T-helper 2 cell (primary cell): ENCODE measurements at places on chromosomes 5 and 9.

DNA sequence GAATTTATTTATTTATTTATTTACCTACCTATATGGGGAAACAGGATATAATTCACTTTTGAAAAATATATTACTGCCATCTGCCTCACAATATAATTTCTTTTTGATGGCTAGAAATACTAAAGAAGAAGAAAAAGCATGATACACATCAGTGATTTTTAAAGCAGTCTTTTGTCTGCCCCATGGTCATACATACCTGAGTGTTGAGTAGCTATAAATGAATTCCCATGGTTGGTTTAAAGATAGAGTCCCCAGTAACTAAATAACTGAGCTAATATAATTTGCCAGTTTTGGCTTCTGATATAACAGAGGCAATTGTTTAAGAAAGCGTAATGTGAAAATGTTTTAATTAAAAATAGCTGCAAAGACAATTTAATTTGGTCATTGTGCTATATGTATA lies 447.8 kb downstream of the PDE4D start:
- no peak for DNase-seq

DNA sequence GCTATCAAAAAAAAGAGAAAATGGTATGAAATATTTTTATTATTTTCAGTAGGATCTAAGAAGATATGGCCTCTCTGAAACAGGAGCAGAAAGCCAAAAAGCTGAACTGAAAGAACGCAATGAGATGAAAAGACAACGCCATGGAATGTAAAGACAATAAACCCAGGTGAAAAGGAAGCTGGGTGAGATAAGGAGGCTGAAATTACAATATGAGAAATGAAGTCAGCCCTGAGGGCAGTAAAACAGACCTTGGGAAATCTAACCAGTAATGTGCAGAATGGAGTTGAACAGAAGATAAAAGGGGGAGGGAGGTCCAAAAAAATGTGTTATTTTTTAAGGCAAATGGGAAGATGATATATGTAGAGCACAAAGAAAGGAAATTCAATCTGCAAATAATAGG lies 265.3 kb downstream of the ENC1 start:
- no peak for DNase-seq

DNA sequence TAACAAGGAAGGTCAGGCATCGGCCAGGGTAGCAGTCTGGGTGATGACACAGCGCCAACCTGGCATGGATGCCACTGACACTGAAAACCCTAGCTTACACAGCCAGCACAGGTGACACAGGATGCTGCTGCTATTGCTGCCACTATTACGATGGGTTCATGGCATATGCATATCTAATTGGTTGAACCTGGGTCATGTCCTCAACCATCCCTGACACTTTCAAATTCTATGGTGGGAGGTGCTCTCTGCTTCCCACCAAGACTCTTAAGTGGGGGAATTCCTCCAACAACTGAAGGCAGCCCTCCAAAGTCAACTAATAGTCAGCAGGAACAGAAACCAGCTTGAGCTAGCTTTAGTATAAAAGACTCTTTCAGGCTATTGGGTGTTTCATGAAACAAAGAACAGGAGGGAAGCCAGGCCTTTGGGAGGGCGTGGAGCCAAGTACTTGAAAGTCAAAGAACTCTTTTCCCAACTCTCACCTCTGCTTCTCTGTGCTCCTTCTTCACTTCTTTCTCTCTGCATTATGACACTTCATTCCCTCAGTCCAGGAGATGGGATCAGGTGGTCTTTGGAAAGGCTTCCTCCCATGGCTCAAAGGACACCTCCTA lies 21.3 kb downstream of the PTTG1 start:
- no peak for DNase-seq

DNA sequence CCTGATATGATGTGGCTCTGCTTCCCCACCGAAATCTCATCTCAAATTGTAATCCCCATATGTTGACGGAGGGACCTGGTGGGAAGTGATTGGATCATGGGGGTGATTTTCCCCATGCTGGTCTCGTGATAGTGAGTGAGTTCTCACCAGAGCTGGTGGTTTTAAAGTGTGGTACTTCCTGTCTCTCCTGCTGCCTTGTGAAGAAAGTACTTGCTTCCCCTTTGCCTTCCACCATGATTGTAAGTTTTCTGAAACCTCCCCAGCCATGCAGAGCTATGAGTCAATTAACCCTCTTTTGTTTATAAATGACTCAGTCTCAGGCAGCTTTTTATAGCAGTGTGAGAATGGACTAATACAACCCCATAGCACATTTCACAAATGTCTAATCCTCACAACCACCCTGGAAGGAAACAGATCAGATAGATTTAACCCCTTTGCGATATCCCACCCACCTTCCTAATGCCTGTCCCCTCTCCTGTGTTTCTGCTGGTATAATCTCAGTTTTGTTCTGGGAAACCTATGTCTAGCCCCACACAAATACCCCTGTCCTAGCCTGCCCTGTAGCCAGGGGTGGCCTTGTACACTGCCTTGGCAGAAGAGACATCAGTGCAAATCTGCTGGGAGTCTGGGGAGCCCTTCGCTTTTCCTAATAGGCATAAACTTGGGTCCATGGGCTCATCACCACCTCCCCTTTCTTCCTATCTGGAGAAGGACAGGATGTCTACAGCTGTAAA lies 157.0 kb upstream of the RAI14 start:
- no peak for DNase-seq

- DNase-seq: no peak
Measured at GRCh38 chr5:145704724-145705123, 130.4 kb downstream of the PRELID2 start.

DNA sequence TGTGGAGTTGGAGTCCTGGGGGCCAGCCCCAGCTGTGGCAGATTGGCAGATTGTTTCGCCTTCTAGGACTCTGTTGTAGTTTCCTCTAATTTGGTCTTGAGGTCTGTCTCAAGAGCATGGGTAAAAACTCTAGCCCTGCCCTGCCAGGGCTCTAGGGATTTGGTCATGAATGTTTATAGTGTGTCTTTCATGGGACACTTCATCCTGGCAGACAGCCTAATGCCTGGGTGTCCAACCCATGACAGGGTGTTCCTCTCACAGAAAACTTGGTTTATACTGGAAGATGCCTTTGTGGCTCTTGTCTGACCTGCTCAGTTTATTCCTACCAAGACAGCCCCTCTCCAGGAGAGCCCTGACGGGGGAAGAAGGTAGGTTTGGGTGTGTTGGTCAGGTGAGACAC lies 45.5 kb downstream of the GALNT12 start:
- DNase-seq: no peak

DNA sequence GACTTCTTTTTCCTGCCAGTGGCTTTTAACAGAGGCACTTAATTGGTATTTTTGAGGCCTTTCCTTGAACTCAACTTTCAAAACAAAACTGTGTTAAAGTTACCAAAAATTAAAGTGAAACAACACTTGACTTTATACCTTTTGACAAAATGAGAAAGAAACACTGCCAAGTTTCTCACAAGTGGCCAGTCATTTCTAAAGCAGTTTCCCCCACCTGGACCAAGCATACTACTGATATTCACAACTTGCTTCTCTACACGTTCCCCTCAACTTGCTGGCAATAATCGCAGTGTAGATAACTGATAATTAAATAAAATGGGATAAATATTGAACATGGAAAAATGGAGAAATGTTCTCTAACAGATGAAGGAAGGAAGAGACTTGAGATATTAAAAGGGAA lies 135.7 kb downstream of the TLR4 start:
- DNase-seq: no peak

- DNase-seq: no peak
Measured at GRCh38 chr9:134060546-134060945, 7.3 kb downstream of the BRD3 start.

GRCh38 chr9:133921866-133922265 lies 70.3 kb downstream of the VAV2 start:
- no peak for DNase-seq

DNA sequence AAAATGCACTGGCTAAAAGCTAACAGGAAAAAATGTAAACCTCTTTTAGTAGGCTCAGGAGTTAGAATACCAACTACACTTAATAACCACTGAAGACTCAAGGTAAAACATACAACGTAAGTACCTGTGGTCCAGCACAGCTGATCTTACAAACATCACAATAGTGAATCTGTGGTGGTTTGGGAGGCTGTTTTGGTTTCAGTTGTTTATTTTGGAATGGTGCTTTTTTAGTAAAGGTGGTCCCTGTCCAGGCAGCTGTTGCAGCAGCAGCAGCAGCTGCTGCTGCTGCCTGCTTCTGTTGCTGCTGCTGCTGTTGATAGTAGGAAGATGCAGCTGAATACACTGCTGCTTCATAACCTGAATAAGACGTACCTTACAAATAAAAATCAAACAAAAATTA lies 37.9 kb downstream of the ZFR start:
- no peak for DNase-seq

GRCh38 chr9:128724744-128725211 lies 851 bp upstream of the ZDHHC12 start:
- peak; percentile 74 for DNase-seq

DNA sequence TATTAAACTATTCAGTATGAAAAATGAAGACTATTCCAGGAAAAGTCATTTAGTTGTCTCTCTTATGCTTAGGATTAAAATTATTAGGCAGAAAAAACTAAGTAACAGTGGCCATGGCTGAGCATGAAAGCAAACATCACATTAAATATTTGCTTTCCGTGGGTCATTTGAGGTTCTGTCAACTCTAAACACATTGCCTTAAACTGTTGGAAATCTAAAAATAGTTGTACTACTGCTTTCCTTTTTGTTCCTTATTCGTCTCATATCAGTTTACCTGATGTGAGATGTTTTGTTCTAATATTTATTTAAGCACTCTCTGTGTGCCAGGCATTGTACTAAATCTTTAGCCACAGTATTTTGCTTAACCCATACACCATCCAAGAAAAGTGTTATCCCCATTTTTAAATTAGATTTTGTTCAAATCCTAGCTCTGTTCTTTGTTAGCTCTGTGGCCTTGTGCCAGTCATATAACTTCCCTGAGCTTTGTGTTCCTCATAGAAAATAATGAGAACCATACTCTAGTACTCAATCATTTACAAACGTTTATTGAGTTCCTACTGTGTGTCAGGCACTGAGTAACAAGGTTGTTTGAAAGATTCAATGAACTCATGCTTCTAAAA lies 18.7 kb upstream of the ZNF608 start:
- no peak for DNase-seq

GRCh38 chr5:149366169-149366729 lies 8.4 kb downstream of the PCYOX1L start:
- DNase-seq: no peak

DNA sequence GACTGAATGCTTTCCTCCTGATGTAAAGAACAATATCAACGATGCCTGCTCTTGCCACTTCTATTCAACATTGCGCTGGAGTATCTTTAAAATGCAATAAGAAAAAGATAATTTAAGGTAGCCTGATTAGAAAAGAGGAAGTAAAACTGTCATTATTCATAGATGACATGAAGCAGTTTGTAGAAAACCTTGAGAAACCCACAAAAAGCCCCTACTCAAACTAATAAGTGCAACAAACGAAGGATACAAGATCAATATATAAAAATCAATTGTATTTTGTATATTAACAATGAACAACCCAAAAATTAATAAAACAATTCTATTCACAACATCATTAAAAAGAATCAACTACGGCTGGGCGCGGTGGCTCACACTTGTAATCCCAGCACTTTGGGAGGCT lies 76.4 kb upstream of the CKMT2 start:
- no peak for DNase-seq

DNA sequence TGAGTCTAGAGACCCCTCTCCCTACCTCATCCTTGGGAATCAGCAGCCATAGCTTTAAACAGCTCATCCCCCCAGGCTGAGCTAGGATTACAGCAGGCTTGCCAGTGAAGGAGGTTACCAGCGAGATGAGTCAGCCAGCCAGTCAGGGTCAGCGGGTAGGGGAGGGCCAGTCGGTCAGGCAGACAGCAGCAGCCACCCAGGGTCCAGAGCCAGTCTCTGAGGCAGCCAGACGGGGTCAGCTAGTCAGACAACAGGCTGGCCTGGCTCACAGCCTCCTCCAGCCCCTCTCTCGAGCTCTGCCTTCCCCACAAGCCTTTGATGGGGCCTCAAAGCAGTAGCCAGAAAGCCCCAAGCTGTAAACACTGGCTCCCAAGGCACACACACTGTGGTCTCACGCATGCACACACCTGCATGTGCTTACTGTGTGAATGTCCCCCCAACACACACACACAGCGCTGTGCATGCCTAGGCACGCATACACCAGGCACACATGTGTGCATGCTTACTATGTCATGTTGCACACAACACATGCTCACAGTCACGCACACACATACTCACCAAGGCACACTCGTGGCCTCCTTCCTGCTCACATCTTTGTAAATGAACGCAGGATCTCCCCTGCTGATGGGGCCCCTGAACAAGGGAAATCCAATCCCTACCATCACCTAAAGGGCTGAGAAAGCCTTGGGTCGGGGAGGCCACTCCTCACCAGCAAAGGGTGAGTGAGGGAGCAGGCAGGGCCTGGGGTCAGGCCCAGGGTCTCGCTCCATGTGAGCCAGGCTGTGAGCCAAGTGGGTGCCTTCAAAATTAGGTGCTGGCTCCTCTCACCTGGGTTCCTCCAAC lies 28.2 kb upstream of the CPLX2 start:
- DNase-seq: no peak

DNA sequence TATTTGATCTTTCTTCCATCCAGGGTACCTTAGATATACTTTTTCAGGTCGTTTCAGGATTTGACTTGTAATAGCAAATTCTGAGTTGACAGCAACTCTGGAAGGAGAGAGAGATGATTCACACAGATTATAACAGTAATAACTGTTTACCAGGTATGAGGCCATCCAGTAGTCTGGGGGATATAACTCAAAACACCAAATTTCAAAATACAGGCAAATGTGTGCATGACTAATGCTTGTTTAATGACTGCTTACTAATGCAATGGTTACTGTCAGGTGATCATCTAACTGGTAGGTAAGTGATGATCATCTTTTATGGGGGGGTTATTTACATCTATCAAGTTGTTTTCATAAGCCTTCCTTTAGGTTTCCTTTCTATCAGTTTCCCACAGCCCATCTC lies 412.3 kb downstream of the MAT2B start:
- DNase-seq: no peak

DNA sequence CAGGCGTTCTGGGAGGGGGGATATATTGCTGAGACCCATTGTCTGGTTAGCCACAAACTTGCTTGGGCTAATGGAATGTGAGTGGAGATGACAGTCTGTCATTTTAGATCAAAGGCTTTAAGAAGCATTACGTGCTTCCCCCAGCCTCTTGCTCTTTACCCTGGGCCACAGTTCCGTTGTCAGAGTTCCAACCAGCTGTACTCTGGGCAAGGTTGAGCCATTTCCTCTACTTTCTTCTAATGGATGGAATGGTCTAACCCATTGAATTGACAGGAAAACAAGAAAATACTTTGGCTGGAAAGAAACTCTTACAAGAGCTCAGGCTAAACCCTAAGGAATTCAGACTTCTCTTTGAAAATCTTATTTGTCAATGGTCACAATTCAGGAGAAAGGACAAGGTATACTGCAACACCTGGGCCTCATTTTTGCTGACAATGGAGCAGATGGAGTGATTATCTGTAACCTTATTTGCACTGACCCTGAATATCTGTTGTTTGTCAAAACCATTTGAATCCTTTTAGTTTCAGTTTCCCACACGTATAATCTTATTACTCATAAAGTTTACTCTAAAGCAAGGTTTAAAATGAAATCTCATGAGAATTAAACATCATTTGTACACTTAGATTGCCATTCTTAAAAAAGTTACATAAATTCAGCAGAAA lies 231.4 kb downstream of the PDE4D start:
- no peak for DNase-seq

GRCh38 chr9:137298401-137299202 lies 3.5 kb downstream of the NRARP start:
- no peak for DNase-seq

- no peak for DNase-seq
Measured at GRCh38 chr9:87681271-87682061, 44.5 kb upstream of the CTSL start.

GRCh38 chr5:96718635-96719077 lies 56.5 kb downstream of the CAST start:
- DNase-seq: no peak

- no peak for DNase-seq
Measured at GRCh38 chr9:133600739-133601138, 8.4 kb downstream of the FAM163B start.
